ENCODE measurements at places on chromosomes 2 and 18.

DNA sequence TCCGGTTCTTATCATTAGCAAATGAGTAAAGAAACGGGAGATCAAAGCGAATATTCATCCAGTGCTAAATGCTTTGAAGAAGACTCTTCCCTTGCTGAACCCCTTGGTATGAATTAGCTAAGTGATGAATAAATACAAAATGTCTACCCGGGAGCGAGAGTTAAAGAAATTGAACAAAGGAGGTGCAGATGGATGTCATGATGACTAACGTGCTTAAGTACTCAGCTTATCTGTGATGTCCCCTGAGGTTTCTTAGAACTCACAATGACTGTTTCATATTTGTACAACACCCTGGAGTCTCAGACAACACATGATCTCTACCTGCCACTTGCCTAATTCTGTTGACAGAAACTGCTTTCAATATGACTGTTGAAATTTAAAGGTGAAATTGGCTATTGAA, 148.5 kb downstream of the TMEM200C start:
- no peak for DNase-seq

DNA sequence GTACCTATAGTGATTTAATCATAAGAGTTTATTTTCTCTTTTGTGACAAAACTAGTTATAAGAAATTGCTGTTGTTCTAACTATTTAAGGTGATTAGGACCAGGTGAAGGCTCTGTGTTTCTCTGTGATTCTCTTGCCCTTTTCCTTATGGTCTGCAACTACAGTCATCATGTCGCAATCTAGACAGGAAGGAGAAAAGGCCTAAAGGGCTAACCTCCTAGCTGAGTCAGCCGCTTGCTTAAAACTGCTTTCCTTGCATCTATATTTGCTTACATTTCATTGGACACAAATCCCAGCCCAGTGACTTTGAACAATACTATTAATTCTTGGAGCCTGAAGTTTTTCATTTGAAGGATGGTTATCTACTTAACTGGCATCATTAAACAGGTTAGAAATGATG, 93.1 kb downstream of the PIK3C3 start:
- DNase-seq = peak; percentile 75

- no peak for DNase-seq
Measured at GRCh38 chr2:118059919-118060478, 28.3 kb upstream of the INSIG2 start.

- DNase-seq = no peak
Measured at GRCh38 chr18:55856229-55856628, 268.2 kb upstream of the TCF4 start.

DNA sequence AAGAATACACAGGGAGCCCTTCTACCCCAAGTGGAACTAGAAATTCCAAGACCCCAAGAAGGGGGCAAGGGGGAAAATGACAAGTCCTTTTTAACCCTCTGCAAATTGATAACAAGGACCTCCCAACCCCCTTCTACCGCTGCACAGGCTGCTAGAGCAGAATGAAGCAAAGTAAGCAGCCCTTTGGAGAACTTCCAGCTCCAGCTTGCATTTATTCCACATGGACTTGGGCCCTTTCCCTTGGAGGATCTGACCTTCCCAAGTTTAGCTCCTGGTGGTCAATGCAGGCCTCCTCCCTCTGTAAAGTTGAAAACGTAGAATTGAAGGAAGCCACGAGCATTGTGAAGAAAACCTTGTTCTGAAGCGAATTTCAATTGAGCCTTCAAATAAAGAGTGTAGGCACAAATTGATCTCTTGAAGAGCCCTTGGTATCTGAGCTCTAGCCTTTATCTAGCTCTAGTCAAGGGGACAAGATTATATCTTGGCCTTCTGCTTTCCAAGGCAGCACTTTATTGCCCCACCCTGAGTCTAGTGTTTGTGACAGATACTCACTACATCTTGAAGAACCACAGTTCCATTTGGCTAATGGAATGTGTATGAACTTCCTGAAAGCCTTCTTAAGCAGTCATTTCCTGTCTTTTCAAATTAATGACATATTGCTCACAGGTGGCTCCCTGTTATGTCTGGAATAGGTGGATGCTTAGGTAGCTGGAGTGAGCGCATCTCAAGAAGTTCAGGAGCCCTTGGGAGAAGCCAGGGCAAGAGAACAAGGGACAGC, 37.2 kb downstream of the SLC14A2 start:
- DNase-seq = no peak
